ENCODE measurements at places on chromosomes 12 and 14.

- no peak for DNase-seq
These were observed 28.3 kb upstream of the HIGD1C start for GRCh38 chr12:50924131-50924438.

GRCh38 chr12:6921996-6922946 lies 5.5 kb upstream of the ATN1 start:
- DNase-seq: no peak

GRCh38 chr12:100566887-100567637 lies 6.4 kb upstream of the GAS2L3 start:
- no peak for DNase-seq

DNA sequence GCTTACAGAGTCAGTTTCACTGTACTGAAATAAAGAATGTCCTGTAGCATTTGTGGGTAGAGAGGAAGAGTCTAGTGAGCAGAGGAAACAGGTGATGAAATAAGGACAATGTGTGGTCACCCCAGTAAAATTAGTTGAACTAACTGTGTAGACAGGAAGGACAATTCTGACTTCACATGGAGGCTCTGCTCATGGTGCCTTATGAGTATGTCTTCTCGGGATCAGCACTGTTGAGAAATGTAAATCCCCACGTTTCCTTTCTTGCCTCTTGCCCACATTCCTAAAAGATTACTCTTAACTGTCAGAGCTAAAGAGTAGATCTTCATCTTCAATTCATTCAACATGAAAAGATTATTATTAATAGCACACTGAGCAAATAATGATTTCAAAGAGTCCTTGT lies 113.2 kb upstream of the FLRT2 start:
- peak; percentile 72 for DNase-seq

GRCh38 chr12:80946591-80946990 lies 8.9 kb upstream of the LIN7A start:
- no peak for DNase-seq

- no peak for DNase-seq
These were observed 408.5 kb downstream of the ZFP36L1 start for GRCh38 chr14:68384335-68384734.

DNA sequence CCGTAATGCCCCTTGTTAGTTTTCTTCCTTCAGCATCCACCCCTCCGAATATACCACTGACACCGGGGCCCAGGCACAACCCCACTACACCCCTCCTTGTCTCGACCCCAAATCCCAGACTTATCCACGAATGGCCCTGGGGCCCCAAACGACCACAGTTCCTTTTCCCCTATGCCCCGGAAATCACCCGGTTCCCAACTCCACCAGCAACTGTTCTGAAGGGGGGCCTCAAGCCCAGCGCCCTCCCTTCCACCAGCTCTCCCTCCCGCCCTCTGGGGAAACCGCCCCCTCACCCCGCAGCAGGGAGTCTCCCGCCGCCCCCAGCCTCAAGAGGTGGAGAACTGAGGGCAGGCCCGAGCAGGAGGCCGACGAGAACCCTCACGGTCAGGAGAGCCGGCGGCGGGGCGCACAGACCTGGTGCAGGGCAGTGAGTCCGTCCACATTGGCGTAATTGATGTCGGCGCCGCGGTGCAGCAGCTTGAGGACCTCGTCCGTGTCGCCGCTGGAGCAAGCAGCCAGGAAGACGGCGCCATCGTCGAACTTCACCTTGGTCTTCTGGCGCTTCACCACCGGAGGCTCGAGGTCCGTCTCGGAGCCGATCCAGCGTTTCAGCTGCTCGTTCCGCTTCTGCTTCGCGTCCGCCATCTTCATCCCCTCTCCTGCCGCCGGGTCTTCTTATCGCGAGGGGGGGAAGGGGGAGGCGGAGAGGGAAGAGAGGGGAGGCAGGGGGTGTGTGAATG lies 446 bp downstream of the PPP1R12A start:
- DNase-seq: peak; percentile 27

DNA sequence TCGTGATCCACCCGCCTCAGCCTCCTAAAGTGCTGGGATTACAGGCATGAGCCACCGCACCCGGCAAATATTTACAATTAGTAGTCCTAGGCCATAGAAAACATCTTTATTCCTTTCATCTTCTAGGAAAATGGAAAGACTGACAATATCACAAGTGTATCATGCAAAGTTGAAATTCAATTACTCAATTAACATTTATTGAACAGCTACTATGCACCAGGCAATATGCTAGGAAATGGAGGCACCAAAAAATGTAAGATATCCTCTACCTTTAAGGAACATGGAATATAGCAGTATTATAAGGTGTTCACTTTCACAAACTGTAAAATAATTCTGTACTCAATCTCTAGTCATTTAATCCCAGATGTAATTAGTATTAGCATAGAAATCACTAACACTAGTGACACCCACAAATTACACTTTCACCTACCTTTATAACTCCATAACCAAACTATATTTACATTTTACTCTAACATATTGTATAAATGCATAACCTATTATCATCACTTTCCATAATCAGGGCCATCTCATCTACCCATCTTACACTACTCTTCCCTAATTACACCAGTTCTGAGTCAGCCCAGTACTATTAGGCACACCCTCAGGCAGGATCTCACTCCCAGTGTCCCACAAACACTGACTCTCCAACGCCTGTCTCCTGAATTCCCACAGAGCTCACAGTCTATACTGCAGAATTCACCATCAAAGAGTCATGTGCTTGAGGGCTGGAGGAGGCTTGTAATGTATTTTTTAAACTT lies 10.4 kb downstream of the CORO1C start:
- DNase-seq: peak; percentile 66

DNA sequence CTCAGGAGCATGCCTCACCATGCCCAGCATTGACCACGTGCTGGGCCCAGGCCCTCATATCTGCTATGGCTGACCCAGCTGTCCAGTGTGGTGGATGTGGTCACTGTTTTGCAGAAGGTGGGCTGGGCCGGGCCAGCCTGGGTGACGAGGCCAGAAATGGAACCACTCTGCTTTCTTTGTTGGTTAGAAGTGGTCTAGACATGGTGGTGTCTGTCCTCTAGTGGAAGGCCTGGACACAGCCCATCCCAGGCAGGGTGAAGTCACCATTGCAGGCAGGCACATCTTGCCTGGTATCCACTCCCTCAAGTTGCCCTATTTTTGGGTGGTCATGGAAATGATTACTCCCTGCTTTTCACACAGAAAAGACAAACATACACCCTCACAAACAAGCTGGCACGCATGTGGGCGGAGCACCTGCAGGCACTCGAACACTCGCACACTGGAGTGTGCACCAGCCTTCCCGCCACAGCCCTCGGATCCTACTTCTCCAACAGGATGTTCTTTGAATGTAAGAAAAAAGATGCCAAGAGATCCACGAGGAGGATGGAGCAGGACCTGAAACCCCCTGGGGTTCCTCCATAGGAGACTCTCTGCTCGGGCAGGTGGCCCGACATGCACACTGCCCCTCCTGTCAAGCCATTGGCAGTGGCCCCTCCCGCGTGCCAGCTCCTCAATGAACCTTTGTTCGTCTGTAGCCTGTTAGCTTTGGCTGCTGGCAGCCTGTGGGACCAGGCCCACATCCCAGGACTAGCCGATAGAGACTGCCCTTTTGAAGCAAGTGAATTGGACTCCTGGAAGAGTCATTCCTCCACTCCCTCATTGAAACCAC lies 38.4 kb downstream of the MLXIP start:
- no peak for DNase-seq

DNA sequence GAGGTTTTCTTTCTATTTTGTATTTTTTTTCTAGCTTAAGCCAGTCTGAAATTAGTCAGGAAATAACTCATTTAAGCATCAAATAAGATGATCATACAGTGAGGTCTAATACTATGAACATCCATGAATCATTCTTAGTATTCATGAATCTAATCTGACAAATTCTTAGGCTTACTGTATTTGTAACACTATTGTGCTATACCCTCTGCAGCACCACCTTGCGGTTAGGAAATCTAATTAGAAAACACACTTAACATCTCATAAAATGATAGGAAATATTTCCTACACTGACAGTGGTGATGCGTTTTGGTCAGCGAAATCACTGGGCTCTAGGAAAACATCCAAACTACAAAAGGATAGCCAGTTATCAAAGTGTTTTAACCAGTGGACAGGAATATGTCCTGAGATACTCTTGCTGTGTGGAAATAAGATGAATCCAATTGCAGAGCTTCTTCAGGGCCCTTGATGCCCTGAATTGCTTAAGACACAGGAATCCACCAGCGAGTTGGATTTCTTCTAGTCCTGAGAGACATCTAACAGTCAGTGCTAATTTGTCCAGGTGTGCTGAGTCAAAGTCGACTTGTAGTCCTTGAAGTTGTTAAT lies 109.3 kb upstream of the MYF6 start:
- DNase-seq: peak; percentile 65

DNA sequence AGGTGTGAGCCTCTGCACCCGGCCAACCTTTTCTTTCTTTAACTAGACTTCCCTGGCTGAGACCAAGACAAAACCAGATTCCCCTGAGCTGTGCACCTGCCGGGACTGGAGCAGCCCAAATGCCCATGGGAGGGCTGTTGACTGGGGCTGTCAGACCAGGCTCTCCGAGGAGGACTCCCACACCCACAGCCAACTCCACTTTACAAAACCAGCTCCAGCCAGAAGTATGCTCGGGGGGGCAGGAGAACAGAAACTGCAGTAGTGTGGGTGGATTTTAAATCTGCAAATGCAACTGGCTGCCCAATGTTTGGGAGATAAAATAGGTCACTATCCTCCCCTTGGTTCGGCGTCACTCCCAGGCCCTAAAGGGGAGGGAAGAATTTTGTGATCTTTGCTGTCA lies 78.5 kb downstream of the VCPKMT start:
- no peak for DNase-seq

GRCh38 chr12:12926571-12927071 lies 25.3 kb downstream of the GPRC5D start:
- DNase-seq: peak; percentile 46
